ENCODE measurements at places on chromosomes 13 and 19.
A peak's percentile ranks its signal among the peaks of the same experiment; 100 is the strongest.

DNA sequence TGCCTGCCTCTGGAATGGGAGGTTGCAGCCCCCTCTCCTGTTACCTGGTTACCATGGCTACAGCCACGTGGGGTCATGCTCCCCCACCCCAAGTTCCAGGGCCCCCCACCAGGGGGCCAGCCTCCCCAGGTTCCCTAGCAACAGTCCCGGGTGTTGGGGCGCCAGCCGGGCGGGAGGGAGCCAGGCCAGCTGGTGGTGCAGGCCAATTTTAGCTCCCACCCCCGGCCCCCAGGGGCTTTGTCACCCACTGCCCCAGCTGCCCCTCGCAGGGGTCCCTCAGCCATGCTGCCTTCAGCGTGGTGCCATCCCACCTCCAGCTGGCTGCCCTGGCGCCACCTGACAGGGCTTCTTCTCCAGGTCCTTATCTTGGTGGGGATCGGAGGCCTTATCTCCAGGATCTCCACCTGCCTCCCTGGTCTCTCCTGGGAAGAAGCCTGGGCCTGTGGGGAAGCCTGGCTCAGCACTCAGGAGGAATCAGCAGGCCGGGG is 3.0 kb downstream of the MARK4 start:
- DNase-seq: no peak

- DNase-seq: peak; percentile 28
Observed at GRCh38 chr13:23739596-23739995, 149.6 kb downstream of the MIPEP start.

DNA sequence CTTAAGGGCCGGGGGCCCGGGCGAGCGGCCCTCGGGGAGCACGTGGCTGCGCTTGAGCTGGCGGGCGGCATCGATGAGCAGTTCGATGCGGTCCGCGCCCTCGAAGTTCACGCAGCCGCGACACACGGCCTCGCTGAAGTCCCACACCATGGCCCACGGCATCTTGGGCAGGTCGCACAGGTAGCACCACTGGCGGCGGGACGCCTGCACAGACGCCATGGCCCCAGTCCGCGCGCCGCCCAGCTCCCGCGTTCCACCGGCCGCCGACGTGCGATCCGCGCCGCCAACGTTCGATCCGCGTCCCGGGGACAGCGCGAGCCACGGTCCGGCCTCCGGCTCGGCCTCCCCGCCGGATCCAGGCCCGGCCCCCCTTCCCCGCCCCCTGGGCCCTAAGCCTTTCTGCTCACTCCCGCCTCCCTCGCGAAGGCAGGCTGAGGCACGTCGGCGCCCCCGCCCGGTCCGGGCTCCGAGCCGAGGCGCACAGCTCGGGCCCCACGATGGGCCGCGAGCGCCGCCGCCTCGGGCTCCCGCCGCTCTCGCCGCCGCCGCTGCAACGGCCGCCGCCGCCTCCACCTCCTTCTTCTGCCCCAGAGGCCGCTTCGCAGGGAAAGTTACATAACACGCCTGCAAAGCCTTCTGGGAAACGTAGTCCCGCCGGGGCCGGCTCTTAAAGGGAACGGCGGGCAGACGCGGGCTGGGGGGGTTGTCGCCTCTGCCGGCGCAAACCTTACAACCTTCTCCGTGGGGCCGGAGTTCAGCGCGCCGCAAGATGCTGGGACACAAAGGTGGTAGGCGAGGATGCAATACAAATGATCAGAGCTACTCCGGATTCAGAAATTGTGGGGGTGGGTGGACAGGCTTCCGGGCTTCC is at the start of gene IRF2BP1:
Gene IRF2BP1 (minus strand): TSS at position 586 of the 871 bp plus-strand sequence. CDS start 367 bp downstream, at position 219.
- peak; percentile 85 for DNase-seq

DNA sequence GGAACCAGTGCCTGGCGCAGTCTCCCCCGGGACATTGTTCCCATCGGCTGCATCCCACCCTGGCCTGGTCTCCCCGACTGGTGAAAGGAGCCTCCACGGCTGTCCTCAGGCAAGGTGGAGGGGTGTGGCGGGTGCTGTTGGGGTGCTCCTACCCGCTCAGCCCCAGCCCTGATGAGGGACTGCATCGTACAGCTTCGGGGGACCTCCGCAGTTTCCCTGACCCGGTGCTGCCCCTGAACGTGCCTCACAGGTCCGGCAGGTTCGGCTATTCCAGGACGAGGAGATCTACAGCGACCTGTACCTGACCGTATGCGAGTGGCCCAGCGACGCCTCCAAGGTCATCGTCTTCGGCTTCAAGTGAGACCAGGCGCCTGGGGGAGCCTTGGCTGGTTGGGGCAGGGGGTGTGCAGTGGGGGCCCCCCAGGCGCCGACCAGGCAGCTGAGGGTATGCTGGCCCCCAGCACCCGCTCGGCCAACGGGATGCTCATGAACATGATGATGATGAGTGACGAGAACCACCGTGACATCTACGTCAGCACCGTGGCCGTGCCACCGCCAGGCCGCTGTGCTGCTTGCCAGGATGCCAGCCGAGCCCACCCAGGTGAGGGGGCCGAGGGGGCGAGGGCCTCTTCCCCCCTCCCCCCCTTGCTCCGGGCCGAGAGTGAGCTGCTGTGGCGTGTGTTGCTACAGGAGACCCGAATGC is 3.5 kb downstream of the DCAF15 start:
- no peak for DNase-seq

DNA sequence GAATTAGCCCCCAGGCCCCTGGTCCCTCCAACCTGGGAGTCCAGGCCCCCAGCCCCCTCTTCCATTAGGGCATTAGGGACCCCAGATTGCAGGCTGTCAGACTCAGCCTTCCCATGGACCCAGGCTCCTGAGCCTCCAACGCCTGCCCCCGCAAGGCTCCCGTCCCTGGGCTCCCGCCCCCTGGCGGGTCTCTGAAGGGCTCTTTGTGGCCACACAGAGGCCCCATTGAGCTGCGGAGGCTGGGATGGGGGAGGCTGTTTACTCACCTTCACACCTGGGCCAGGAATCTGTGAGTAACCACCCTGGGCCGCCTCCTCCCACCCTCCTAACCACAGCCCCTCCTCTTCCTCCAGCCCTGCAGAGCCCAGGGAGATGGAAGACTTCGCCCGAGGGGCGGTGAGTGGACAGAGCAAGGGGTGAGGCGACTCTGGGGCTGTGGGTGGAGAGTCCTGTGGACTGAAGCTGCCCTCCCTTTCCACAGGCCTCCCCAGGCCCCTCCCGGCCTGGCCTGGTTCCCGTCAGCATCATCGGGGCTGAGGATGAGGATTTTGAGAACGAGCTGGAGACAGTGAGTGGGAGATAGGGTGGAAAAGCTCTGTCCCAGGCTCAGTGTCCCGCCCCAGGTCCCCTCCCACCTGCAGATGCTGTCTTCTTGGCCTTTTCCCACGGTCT is 4.9 kb downstream of the ARHGEF1 start:
- peak; percentile 59 for DNase-seq

GRCh38 chr19:36962346-36962745 is 46.2 kb downstream of the ZNF568 start:
- no peak for DNase-seq

DNA sequence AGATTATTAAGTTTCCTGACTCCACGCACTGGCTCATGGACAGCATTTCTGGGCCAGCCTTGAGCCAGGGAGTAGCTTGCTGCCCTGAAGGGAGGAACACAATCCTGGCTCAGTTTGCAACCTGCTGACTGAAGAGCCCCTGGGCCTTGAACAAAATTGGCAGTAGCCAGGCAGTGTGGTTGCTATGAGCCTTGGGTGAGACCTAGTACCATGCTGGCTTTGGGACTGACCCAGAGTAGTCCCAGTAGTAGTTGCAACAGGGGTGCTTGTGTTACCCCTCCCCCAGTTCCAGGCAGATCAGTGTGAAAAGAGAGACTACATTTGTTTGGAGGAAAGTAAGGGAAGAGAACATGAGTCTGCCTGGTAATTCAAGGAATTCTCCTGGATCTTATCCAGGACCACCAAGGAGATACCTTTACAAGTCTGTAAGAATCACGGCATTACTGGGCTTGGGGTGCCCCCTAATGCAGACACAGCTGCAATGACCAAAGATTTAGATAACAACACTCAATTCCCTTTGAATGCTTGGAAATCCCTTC is 22.0 kb downstream of the ITGBL1 start:
- DNase-seq: no peak

GRCh38 chr13:68982961-68983619 is 1124.5 kb upstream of the ATXN8OS start:
- DNase-seq: no peak

Measured in NCI-H2107 (cell line).